ENCODE measurements at places on chromosomes 1 and 21.

GRCh38 chr21:27693376-27693775 is 726.5 kb upstream of the ADAMTS5 start:
- no peak for DNase-seq

DNA sequence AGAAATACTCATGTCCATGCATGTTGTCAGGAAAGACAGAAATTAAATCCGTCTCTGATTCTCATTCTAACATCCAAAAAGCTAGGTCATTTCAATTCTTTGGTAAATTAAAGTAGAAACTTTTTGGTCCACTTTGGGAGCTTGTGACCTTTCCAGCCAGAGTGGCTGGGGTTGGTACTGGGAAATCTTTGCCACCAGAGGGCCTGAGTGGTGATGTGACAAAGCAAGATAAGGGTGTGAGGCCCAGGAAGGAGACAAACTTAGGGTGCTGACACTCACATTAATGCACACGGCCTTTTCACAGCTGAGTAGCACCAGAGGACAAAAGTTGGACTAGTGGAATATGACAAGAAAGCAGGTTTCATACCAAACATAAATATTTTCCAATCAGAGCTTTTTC is 144.3 kb downstream of the DNM3 start:
- no peak for DNase-seq

DNA sequence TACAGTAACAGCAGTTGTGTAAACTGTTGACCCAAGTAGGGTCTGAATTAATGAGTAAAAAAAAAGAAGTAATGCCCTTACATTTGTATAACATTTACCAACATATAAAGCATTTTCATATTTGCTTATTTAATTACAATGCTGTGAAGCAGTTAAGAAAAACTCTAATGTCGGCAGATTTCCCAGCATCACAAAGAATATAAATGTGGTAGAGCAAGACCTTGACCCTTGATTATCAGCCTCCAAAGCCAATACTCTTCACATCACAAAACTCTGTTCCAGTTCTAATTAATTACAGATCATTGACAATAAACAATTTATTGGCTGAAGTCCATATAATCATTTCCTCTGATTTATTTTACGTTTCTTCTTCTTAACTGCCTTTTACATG is 130.2 kb downstream of the DUSP10 start:
- DNase-seq = no peak

GRCh38 chr1:219774386-219774785 is 154.0 kb downstream of the SLC30A10 start:
- DNase-seq = no peak

- DNase-seq = no peak
Measured at GRCh38 chr1:232524056-232524455, 105.9 kb downstream of the SIPA1L2 start.

DNA sequence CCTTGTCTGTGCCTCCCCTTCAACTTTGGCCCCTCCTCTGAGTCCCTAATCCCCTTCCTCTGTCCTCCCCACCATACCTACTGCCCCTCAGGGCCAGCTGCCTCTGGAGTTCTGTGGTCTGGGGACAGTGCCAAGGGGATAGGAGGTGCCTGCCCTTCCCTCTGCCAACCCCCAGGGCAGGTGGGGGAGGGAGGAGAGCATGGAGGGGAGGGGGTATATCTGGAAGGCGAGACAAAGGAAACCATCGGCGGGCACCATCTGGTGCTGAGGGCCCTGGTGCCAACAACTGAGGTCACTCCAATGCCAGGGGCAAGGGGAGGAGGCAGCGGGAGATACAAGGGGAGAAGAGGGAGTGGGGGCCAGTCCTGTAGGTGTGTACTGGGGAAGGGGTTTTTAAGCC is 9.6 kb downstream of the RAB25 start:
- DNase-seq = no peak

- peak; percentile 79 for DNase-seq
Measured at GRCh38 chr1:212667223-212668139, 32.2 kb downstream of the BATF3 start.

- DNase-seq = peak; percentile 79
Measured at GRCh38 chr1:107172450-107173170, 31.8 kb downstream of the NTNG1 start.

GRCh38 chr1:121445679-121446078 is 260.9 kb downstream of the SRGAP2C start:
- no peak for DNase-seq

- no peak for DNase-seq
Measured at GRCh38 chr21:34969423-34970166, 79.5 kb downstream of the RUNX1 start.

GRCh38 chr1:218705391-218705790 is 360.3 kb downstream of the TGFB2 start:
- no peak for DNase-seq

DNA sequence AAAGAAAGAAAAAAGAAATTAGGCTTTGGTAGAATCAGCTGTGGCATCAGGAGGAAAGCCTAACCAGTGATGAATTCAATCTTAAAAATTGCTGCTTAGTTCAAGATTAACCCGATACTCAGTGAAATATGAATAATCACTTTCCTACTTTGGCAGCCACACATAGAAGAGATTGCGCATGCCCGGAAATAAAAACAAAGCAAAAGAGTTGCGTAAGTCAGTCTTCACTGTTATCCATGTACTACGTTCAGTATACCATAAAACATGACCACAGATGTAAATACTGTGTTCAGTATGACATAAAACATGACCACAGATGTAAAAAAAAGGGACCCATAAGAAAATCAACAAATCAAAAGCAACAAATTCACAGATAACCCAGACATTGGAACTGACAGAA is 19.2 kb downstream of the CD1D start:
- no peak for DNase-seq

GRCh38 chr1:67583462-67583950 is 101.5 kb upstream of the GADD45A start:
- no peak for DNase-seq

DNA sequence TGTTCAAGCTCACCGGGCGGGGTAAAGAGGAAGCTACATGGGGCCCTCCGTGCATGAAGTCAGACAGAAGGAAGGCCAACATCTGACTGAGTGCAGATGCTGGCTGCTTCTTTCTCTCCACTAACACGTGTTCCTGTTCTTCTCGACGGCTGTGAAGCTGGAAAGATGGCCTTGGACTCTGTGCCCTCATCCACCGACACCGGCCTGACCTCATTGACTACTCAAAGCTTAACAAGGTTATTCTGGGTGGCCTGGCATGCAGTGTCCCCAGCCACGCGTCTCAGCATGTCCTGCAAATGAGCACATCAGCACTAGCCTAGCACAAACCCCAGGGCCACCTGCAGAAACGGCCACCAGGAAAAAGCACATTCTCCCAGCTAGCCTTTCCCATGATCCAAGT is 41.2 kb downstream of the ACTN2 start:
- no peak for DNase-seq

DNA sequence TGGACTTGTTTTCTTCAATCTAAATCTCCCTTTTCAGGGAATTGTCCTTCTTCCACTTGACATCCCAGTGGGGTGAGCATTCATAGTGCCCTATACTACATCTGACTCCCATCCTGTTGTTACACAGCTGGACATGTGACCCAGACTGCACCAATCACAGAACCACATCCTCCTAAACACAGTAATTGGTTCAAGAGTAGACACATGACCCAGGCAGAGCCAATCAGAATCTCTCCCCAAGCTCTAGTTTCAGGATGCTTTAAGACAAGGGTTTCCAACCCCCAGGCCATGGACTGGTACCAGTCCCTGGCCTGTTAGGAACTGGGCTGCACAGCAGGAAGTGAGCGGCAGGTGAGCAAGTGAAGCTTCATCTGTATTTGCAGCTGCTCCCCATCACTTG is 5.6 kb upstream of the DDOST start:
- no peak for DNase-seq

- DNase-seq = no peak
Measured at GRCh38 chr1:103250441-103250861, 142.1 kb upstream of the COL11A1 start.

DNA sequence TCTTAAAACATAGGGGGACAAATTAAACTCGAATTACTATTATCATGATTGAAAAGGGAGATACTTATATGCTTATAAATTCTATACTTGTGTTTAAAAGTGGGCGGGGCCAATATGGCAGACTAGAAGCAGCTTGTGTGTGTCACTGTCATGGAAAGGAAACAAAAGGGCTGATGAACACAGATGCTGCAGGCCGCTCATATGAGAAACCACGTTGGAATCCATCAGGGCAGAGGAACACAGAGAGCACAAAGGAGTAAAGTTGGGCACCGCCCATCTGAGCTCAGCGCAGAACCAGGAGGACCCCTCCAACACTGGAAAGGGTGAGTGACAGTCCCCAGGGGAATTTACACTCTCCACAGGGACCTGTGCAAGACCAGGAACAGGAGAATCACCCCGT is 107.0 kb downstream of the SLC5A9 start:
- no peak for DNase-seq

GRCh38 chr1:64975740-64976139 is 9.4 kb upstream of the JAK1 start:
- DNase-seq = no peak

DNA sequence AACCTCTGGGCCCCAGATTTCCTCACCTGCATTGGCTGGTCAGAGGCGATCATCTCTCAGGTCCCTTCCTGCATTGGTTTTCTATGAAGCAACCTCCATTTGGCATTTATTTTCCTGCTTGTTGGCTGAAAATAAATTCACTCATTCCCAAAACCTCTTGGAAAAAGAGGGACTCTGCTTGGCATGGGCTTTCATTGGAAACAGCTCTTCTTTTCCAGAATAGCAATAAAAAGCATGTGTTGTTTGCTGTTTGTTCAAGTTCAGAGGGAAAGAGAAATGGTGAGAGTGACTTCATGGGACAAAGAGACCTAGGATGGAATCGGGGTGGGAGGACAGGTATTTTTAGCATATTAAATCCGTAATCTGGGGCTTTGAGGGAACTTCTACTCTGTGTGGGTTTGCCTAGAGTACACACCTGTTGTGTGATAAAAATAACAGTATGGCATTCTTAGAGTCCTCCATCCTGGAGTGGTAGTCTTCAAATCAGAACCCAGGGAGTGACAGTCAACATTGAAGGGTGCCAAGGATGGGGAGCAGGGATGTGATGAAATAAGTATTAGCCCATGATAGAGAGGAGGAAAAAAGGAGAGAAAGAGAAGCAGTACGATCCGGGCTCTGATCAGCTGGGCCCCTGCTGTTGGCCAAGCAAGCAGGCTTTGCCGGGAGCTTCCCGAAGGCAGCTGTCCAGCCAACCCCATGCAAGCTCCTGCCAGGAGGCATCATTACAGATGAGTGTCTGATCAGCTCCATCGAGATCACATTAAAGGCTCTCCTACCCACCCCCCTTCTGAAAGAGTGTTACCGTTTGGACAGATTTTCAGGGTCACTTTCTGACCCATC is 131.9 kb upstream of the NFIA start:
- no peak for DNase-seq

- no peak for DNase-seq
Measured at GRCh38 chr1:217049721-217050120, 326.5 kb upstream of the ESRRG start.

GRCh38 chr1:156643049-156643777 is 1.3 kb downstream of the BCAN start:
- DNase-seq = no peak

- no peak for DNase-seq
Measured at GRCh38 chr1:2789164-2789985, 12.1 kb downstream of the TTC34 start.

- peak; percentile 81 for DNase-seq
Measured at GRCh38 chr1:12477936-12478611, 139.9 kb downstream of the DHRS3 start.

DNA sequence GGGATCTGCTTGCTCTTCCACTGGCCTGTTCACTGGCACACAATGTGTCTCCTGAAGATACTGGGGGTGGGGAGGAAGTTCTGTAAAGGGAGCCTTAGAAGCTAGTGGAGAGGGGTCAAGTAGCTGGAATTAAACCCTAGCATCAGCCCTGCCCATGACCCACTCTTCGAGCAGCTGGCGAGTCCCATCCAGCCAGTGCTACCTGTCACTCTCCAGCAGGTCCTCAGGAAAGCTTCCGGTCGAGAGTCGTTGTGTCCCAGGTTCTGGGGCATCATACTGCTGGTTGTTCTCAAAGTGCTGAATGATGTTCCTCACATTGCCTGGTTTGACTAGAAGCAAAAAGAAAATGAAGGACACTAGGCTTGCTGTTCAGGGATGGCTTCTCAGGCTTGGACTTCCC is 30.9 kb downstream of the LRRC71 start:
- DNase-seq = no peak

GRCh38 chr1:36326499-36326898 is 3.1 kb upstream of the EVA1B start:
- no peak for DNase-seq

DNA sequence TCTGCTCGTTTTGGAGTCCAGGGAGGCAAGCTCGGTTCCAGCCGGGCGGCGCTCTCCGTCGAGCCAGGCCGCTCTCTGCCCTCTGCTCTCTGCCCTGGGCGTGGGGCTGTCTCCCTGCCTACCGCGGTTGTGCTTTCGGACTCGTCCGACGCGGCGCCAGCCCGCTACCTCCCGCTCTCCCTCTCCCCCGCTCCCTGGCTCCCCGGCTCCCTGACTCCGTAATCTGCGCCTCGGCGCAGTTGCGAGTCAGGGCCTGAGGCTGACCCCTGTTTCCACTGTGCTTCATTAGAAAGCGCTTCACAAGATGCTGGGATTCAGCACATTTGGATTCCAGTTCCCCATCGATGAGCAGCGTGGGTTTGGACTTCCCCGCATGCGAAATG is 2.2 kb downstream of the SOX13 start:
- DNase-seq = peak; percentile 36

DNA sequence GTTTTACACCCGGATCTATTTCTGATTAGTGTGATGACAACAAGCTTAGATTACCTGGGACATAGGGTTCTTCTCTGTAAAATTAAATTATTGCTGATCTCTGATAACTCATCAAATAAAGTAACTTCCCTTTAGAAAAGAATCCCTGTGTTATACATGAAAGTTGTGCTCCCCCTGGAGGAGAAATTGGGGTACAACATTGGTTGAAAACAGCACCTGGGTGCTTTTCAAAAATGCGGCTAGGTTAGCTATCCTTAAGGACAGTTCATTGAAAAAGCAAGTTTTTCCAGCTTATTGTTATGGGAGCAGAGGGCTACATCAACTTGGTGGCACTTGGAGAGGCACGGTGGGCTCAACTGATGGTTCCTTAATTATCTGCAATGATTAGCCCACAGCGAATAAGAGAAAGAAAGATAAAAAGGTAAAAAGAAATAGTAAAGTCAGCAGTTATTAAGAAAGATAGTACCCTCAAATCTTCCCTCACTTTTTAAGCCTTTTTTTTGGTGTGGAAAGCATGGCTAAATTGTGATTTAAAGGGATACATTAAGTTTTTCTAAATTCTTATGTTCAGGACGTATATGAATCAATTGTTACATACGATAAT is 97.8 kb downstream of the FMN2 start:
- DNase-seq = no peak

DNA sequence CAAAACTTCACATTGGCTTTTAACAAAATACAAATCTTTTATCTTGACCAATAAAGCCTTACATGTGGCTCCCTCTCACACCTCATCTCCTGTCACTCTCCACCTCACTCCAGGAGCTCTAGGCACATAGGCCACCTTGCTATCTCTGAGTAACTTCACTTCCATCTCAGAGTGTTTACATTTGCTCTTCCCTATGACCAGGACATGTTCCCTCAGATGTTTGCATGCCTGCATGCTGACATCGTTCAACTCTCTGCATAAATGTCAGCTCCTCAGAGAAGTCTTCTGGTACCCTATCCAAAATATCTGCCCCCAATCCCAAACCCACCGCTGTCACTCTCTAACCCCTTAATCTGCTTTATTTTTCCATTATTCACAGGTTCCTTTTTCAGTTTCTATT is 110.9 kb downstream of the TOMM20 start:
- no peak for DNase-seq

GRCh38 chr1:53503433-53504217 is 44.4 kb downstream of the DMRTB1 start:
- no peak for DNase-seq

Data from left lung (tissue), 14 donors.